ENCODE measurements at places on chromosomes 1 and 21. TPM values are rescaled to one million over a fixed set of nuclear protein-coding genes. Genes with fewer than 3 reads are reported as not detected.

DNA sequence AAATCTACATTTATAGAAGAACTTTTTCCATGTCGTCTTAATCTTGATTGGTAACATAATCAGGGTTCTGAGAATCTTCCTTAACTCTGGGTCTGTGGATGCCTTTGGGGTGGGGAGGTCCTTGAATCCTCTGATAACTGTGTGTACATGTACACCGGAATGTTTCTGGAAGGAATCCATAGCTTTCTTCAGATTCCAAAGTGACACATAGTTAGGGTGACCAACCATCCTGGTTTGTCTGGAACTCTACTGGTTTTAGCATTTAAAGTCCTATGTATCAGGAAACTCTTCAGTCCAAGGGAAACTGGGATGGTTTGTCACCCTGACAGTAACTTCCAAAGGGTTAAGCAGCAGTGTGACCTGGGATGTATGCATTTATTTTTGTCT is 16.8 kb downstream of the STRIP1 start:
- no peak for DNase-seq

DNA sequence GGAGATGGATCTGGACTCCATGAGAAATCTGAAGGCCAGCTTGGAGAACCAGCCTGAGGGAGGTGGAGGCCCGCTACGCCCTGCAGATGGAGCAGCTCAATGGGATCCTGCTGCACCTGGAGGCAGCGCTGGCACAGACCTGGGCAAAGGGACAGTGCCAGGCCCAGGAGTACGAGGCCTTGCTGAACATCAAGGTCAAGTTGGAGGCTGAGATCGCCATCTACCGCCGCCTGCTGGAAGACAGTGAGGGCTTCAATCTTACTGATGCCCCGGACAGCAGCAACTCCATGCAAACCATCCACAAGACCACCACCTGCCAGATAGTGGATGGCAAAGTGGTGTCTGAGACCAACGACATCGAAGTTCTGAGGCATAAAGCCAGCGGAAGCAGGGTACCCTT is 601.5 kb upstream of the ZP4 start:
- no peak for DNase-seq

DNA sequence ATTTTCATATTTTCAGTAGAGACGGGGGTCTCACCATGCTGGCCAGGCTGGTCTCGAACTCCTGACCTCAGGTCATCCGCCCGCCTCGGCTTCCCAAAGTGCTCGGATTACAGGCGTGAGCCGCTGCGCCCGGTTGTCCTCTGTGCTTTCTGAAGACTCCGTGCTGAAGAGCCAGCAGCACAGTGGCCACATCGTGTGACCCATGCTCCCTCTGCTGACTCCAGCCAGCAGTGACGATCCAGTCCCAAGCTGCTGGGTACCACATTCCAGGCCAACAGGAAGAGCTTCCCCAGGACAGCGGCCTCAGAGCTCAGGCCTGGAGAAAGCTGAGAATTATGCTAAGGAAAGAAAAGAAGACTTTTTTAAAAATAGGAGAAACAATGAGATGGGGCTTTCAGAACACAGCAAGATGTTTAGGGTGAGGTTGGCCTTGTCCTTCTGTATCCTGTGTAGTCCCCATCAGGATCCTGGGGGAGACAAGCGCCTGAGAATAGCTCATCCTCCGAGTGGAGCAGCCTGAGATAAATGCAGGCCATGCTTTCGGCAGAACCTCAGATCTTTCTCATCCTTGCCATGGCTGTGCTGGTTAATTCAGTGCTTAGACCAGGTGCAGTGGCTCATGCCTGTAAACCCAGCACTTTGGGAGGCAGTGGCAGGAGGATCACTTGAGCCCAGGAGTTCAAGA is 207.1 kb downstream of the SLC35F3 start:
- peak; percentile 65 for DNase-seq

Gene LAX1
- 0.29 TPM for total RNA-seq

Gene VASH2
- 2.1 TPM for total RNA-seq

- DNase-seq: no peak
Observed at GRCh38 chr1:246659594-246660140, 64.5 kb upstream of the SCCPDH start.

DNA sequence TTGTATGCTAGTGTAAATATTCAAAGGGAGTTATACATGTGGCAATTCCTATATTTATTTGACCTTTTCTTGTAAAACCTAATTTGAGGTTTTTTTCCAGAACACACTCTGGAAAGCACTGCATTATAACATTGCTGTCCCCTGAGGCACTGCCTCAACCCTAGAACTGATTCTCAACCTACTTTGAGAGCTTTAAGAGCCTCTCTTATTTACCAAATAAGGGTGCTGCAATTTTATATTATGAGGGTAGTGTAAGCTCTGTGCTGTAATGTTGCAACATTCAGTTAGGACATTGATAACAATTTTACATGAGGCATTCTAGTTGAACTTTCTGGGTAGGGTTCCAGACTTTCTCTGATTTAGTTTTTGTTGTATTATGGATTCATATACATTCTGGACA is 302.2 kb upstream of the DEPDC1 start:
- DNase-seq: no peak

- no peak for DNase-seq
Observed at GRCh38 chr1:41021526-41022308, at the start of gene SLFNL1. Gene SLFNL1 (minus strand): TSS chr1:41021725. CDS start chr1:41020660, 1,065 bp downstream.

DNA sequence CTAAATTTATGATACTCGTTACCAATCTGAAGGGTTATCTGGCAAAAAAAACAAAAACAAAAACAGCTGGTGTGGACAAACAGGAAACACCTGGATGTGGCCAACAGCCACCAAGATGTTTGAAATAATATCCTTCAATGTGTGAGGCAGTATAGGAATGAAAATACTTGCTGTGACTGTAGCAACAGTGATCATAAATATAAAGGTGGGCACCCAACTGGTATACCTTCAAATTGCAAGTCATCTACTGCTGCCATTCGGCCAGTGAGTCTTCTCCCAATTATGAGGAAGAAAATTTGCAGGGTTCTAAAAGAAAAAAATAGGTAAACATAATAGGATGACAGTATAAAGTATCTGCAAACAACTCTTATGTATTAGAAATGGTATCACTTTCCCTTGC is 916 bp downstream of the YIPF1 start:
- DNase-seq: no peak

DNA sequence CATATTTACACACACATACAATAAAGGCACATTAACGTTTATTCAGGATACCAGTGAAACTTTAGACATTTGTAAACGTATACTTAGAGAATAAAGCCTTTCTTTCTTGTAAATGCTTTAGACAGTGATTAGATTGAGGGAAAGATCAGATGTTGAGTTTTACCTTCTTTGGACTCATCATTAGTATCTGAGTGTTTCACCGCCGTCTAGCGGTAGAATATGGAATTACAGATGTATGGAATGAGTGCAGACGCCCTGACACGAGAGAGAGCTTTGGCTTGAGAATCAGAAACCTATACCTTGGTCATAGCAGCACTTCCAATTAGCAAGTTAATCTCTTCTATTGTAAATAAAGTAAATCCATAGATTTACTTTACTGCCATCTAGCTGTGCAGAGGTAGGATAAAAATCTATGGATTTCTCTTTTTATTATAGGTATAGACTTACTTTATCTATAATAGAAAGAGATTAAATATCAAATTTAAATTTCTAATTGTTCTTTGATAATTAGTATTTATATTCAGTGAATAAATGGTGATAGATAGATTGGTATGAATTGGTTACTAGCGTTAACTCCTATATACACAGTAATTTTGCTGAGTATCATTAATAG is 12.6 kb downstream of the FLG2 start:
- no peak for DNase-seq

Gene DNALI1
- 6.5 TPM for total RNA-seq

Gene KCNJ15
- total RNA-seq: 10.1 TPM

DNA sequence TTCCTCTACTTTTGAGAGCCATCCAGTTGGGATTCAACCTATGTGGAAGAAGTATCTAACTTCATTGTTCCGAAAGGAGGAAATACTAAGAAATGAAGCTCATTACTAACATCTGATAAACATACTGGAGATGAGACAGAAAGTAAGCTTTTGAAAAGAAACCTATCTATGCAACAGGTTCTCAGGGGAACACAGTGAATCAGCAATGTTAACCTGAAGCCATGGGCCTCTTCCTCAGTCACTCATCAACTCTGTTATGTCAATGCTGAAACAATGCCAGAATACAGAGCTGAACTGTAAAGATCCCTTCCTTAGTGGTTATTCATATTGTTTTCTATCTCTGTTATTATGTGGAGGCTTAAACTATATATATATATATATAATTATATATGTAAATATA is 55.5 kb upstream of the ESRRG start:
- DNase-seq: no peak

GRCh38 chr1:84936116-84936810 is 43.3 kb upstream of the LPAR3 start:
- no peak for DNase-seq

Gene ADGRB2
- total RNA-seq: 7.4 TPM

DNA sequence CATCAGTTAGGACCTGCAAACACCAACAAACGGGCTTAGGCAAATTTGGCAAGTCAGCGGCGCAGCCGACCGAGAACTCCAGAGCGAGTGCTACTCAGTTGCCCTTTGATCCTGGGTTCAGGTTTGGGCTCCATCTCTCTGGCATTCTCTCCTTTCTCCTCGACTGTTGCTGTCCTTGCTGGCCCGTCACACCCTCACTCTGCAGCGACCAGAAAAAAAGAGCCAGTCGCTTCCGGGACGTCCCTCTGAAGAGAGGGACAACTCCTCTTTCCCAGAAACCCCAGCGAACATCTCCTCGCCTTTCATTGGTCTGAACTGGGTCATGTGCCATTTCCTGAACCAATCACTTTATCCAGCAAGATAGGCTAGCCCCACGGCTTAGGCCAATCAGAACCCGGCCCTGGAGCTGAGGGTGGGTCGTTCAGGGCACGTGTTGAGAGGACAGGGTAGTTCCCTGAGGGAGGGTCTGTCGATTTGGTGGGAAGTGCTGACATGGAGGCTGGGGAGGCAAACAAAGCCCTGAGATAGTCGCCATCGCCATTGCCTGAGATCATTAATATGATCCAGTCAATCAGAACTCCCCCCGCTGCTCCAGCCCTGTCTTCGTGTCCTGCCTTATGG is 113.7 kb downstream of the PTPRU start:
- no peak for DNase-seq

DNA sequence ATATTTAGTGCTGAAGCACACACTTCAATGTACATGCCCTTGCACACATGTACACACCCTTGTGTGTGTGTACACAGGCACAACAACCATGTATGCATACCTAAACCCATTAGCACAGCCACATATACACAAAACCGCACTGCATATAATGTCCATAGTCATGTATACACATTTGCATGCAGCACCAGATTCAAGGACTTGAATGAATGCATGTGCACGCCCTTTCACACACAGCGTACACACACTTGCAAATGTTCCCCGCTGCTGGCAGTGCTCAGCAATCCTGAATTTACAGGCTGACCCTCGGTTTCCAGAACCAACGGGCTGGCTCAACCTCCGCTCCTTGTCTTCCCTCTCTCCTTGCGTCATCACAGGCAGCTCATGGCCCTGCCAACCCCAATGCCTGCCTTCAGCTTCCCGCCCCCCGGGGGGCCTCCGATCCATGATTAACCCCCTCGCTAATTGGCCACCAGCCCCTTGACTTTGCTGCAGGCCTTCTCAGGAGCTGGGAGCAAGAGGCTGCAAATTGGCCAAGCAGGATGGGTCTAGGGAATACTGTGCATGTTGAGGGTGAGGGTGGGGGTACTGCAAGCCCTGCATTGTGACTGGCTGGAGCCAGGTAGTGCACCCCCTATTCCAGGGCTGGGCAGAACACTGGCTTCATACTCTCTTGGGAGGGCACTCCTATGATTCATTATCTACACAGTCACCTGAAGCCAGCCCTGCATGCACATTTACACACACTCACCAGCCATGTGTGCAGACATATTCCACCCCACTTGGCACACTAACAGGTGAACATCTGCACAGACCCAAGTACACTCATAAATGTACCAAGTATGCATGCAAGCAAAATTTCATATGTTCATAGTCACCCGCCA is 7.9 kb downstream of the GPR3 start:
- DNase-seq: peak; percentile 84

- peak; percentile 71 for DNase-seq
Observed at GRCh38 chr1:181676269-181676668, 193.0 kb downstream of the CACNA1E start.

DNA sequence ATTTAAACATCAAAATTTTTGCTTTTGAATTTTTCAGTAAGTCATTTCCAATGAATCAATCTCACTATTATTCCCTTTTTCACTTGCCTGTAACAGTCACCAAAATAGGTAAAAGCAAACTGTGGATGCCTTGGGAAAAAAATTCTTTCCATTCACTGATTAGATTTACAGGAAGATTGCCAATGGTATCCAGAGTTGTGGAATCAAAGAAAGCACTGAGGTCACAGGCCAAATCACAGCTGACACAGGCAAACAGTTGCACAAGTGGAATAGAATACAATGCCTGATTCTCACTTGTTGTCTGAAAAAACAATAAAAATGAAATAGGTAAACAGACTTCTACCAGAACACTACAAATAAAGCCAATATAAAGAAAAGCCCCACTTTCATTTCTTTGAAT is 48.4 kb downstream of the LTN1 start:
- DNase-seq: no peak

DNA sequence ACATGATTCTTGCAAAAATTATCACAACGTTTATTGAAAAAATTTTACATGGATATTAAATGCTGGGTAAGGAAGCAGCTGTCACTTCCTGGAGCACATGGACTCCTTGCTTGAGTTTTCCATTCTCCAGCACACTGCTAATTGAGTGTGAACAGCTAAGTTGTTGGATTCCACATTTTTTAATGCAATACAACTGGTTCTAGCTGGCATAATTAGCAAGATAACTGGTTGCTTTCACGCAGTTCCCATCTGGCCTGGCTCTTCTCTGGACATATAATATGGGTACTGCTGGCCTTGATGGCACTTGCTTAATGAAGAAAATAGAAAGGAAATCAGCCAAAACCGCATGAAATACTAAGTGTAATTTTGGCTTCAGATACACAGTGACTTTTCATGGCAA is 26.6 kb downstream of the RGS21 start:
- DNase-seq: no peak

Gene KCNH1
- 41.3 TPM for total RNA-seq

Gene HES2
- total RNA-seq: not detected

Gene ZSWIM5
- total RNA-seq: 0.36 TPM

Gene TDRD5
- total RNA-seq: not detected

DNA sequence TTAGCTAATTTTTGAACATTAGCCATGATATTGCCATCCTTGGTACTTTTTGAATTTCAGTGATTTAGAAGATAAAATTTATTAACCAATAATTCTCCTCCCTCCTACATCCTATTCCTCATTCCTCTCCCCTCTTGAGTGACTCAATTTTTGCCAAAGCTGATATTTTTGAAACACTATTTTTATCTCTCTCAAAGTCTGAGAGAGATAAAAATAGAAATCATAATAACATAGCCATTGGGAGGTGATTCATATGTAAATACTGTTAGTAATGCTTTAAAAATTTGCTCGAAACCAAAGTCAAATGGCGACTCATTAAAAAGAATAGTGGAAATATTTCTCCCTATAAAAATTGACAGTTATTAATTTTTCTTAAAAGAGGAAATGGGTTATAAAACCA is 97.4 kb downstream of the PATJ start:
- DNase-seq: peak; percentile 76

DNA sequence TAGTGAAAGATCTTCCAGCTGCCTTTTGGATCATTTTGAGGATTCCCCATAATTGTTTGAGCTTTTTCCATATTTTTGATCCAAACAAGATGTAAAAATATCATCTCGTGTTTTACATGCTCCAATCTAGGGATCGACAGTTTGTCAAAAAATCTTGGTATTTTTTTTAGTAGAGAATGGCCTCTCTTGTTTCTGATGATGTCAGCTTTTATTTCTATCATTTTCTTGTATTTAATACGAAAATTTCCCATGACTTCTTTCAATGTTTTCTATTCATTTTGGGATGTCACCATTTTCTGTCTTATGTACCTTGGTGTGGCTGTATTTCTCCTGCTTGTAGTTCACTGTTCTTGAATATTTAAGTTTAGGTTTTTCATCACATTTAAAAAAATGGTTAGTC is 812.0 kb upstream of the NCAM2 start:
- no peak for DNase-seq

All from osteoblast (primary cell).